Breast epithelium (tissue), 4 donors: ENCODE measurements at places on chromosomes 5 and 9. TPM values are rescaled to one million over a fixed set of nuclear protein-coding genes. Genes with fewer than 3 reads are reported as not detected.

DNA sequence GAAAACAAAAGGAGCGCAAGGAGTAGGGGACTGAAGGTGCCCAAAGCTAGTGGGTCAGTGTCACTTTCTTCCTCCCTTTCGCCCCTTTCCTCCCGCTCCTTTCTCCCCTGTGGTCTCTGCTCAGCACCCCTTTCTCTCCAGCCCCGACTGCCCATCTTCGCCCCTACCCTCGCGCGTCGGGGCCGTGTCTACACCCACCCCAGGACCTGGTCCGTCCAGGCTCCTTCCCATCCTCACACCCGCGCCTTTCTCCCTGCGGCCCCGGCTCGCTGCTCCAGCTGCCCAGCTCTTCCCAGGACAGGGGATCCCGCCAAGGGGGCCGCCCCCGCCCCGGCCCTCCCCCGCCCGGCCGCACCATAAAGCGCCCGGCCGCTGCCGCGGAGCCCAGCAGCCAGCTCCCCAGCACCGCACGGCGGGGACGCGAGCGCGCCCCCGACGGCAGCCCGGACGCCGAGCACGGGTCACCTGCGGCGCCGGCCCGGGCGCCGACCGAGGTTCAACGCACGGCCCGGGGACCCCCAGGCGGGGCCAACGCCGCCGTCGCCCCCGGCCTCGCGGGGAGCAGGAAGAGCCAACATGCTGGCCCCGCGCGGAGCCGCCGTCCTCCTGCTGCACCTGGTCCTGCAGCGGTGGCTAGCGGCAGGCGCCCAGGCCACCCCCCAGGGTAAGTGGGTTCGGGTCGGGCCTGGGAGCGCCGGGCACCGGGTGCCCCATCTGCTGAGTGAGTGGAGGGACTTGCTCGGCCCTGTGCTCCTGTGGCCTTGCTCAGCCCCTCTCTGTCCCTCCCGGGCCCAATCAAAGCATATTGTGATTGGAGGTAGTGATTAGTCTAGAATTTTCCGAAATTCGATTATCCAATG, at the start of gene THBS4:
Gene THBS4 (plus strand): TSS at position 387 of the 860 bp plus-strand sequence. CDS start 190 bp downstream, at position 577.
- no peak for DNase-seq
- H3K4me3 ChIP-seq = peak within 1 kb of the TSS; percentile 21
- no peaks in the 10 kb centered on the region for H3K36me3 ChIP-seq
- H3K4me1 ChIP-seq = no peaks in the 10 kb centered on the region

- DNase-seq = no peak
- no peaks in the 10 kb centered on the region for H3K36me3 ChIP-seq
- H3K27ac ChIP-seq = no peak overlapping the region
- no peaks in the 10 kb centered on the region for H3K4me1 ChIP-seq
- H3K4me3 ChIP-seq = no peak overlapping the region
Observed at GRCh38 chr5:81010336-81011169, 50.4 kb downstream of the RASGRF2 start.

DNA sequence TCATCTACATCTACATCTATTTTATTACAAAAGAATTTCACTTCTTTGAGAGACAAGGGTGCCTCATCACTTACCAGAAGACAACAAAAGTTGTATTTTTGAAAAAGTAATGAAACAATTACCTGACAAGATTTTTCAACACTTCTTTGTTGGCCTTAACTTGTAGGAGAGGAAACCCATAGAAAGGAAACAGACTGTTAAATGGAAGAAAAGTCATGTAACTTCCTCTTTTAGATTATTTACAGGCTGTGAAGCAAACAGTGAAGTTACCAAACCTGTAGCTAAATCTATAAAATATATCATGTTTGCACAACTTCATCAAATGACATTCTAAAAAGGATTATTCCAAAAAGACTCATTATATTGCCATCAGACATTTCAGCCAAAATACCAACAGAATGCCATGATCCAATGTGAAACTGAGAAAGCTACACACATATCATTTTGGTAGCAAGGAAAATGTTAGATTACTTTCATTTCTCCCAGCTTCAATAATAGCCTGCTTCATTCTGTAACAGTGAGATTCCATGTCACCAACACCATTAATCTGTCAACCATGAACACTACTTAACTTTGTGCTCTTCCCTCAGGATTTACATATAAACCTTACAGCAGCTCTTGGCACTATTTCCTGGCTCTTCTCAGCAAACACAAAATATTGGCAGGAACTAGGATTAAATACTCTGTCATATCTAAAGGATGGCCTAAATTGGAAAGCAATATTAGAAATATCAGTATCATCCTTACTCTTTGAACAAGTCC, 122.5 kb downstream of the MCTP1 start:
- no peaks in the 10 kb centered on the region for H3K4me1 ChIP-seq
- no peak overlapping the region for H3K27ac ChIP-seq
- no peaks in the 10 kb centered on the region for H3K27me3 ChIP-seq
- H3K36me3 ChIP-seq = no peaks in the 10 kb centered on the region

Gene PIP5KL1
- 2.2 TPM for total RNA-seq

GRCh38 chr5:137335493-137335892, 163.6 kb downstream of the SPOCK1 start:
- H3K36me3 ChIP-seq = no peaks in the 10 kb centered on the region
- no peak overlapping the region for H3K27ac ChIP-seq
- H3K27me3 ChIP-seq = no peaks in the 10 kb centered on the region
- H3K4me1 ChIP-seq = no peaks in the 10 kb centered on the region

DNA sequence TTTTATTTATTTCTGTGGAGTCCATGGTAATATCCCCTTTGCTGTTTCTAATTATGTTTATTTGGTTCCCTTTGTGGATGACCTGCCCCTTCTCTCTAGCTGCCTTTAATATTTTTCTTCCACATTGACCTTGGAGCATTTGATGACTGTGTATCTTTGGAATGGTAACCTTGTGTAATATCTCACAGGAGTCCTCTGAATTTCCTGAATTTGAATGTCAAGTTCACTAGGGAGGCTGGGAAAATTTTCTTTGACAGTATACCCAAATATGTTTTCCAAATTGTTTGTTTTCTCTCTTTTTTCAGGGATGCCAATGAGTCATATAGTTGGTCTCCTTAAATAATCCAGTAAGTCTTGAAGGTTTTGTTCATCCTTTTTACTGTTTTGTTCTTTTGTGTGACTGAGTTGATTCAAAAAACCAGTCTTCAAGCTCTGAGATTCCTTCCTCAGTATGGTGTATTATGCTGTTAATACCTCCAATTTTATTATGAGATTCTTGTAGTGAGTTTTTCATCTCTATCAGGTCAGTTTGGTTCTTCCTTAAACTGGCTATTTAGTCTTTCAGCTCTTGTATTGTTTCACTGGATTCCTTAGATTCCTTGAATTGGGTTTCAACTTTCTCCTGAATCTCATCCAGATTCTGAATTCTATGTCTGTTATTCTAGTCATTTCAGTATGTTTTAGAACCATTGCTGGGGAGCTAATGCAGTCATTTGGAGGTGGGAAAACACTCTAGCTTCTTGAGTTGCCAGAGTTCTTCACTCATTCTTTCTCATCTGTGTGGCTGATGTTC, 349.0 kb upstream of the TARS1 start:
- no peak overlapping the region for H3K4me3 ChIP-seq
- DNase-seq = no peak
- H3K4me1 ChIP-seq = no peaks in the 10 kb centered on the region
- H3K27me3 ChIP-seq = no peaks in the 10 kb centered on the region
